ENCODE measurements at places on chromosomes 7 and 10. TPM values are rescaled to one million over a fixed set of nuclear protein-coding genes. Genes with fewer than 3 reads are reported as not detected.

The KLF14 gene
- under 0.01 TPM for total RNA-seq

The OR2A12 gene
- not detected for total RNA-seq

The STK32C gene
- total RNA-seq, result 11.0 TPM

The CDH23 gene
- under 0.01 TPM for total RNA-seq

The SEMA3D gene
- total RNA-seq, result 0.46 TPM

The TRIM56 gene
- total RNA-seq, result 14.3 TPM

Data from melanocyte of skin (primary cell).